Activated T-cell treated with anti-CD3 and anti-CD28 coated beads, Interleukin-2, amount 50 U/mL, for 72 hours (primary cell): ENCODE measurements at places on chromosomes 1 and 21. TPM values are rescaled to one million over a fixed set of nuclear protein-coding genes. Genes with fewer than 3 reads are reported as not detected.

- no peak for DNase-seq
Measured at GRCh38 chr1:227356620-227357146, 38.4 kb upstream of the CDC42BPA start.

DNA sequence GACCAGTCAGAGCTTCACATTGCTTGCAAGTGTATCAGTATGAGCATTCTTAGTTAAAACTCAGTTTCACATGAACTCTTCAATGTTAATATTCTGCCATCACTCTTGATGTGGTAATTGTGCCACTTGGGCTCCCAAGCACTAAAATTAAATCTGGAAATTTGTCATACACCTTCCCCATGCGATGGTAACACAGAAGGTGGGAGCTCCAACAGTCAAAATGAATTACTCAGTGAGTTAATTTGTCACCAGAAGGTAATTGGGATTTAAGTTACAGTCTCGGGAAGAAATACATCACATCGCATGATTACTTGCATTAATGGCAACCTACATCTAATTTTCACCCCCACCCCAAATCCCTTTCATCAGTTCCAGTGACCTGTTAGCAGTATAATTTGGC lies 376.5 kb upstream of the DAB1 start:
- no peak for DNase-seq

DNA sequence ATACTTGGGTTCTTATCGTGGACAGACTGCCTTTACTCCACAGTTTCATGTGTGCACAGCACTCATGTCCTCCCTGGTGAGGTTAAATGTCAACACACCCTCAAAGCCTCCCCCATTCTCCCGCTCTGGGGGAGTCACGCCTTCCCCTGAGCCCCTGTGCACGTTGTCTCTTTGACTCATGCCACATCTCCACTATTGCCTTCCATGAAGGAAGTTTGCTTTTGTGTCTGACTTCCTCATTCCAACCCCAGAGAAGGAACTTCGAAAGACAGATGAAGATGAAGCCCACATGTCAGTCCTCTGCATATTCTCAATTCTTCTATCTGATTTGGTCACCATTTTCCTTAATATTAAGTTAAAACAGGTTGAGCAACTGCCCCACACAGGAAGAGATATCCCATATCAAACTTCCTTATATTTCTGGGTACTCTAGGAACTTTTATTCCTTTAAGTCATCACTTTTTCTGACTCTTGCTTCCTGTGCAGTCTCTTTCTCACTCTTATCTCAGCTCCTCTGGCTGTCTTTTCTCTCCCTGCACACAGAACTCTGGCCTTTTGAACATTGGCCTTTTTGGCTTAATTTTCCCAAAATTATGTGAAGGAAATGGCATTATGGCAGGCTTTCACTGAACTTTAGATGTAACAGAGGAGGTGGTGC lies 41.5 kb downstream of the C4BPA start:
- DNase-seq = no peak

- DNase-seq = no peak
Measured at GRCh38 chr1:78797108-78797781, 147.6 kb downstream of the IFI44 start.

DNA sequence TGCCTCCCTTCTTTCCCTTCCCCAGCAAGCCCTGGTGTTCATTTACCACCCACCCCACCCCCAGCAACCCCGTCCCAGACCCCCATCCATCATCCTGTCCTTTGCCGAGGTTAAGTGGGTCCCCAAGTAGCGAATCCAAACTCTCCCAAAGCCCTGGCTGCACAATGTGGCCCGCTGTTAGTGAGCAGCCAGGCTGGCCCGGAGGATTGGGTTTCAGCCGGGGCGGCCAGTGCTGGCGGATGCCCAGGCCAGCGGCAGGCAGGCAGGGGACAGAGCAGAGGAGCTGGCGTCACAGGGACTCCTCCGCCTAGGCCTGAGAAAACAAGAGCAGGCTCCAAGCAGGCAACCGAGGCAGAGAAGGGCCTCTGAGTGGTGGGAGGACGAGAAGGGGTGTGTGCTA lies 61.4 kb downstream of the EPHB2 start:
- DNase-seq = no peak

GRCh38 chr1:37890378-37891014 lies 31.1 kb upstream of the MTF1 start:
- DNase-seq = no peak

GRCh38 chr1:5329068-5329739 lies 663.0 kb downstream of the NPHP4 start:
- no peak for DNase-seq

C4BPA gene
- not detected for total RNA-seq

DNA sequence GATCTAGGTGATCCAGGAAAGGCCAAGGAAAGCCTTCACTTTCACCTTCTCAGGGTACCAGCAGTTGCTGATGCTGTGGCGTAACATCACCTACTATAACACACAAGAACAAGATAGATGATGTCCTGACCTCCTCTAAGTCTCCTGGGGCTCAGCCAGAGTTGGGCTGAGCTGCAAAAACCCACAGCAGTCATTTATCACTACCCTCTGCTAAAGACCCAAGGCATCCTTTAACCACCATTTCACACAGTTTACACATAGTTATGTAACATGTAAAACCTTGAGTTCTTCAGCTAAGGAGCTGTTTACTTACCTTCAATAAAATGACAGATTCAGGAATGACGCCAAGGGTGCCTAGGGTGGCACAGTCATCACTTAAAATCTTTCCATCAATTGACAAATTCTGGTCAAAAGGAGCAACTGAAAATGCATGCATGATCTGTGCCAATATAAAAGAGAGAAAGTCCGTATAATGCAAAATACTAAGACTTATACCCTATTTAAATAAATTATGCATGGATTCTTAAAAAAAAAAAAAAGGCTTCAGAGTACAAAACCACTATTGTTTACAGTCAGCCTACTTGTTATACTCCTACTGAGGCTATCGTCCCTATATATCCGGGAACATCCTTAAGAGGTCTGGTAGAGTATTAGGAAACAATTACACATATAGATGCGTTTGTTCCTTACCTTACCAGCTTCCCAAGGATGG lies 20.7 kb upstream of the RAP1GAP start:
- no peak for DNase-seq

DNA sequence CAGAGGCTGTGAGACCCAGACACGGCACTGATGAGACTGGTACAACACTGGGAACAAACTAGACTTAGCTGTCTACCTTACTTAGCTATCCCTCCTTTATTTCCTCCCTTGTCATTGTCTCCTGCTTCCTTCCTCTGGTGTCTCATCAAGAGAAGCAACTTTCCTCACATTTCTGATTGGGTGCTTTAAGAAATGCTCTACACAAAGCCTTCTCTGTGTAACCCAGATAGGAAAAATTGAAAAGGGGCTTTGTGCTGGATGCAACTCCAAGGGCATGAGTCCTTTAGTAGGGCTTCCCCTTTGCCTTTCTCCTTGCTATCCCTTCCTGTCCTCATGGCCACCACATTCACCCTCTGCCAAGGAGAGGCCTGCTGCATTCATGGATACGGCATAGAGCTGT lies 274.5 kb downstream of the VAV3 start:
- no peak for DNase-seq

- no peak for DNase-seq
Measured at GRCh38 chr1:1603671-1604373, 3.9 kb upstream of the FNDC10 start.

DNA sequence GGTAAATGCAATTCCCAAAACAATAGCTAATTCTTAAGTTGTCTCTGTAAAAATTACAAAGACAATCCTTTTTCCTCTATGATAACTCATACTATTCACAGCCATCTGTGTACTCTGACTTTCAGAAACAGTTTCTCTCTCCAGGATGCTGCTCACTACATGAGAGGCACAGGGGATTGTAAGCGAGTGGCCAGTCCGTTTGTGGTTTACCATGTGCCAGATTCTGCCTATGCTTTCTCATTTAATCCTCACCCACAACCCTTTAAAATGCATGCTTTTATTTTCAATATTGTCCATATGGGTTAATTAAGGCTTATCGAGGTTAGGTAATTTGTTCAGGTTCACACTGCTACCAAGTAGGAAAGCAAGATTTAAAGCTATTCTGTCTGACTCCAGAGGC lies 23.0 kb downstream of the RGS1 start:
- no peak for DNase-seq

DNA sequence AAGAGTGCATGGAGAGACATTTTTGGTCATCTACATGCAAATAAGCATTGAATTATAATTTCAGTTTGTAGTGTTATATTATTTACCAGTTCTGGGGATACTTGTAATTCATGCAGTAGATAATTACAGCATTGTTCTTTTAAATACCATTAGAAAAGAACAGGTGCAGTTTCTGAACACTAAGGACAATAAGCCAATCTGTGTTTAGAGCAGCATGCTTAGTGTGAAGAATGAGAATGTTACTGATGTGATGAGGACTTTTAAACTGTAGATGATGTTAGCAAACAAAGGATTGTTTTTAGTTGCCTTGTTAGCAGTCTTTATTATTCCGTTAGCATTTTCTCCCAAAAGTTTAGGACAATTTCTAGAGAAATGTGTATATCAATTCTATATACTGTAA lies 348.3 kb downstream of the BRINP3 start:
- DNase-seq = no peak

DNA sequence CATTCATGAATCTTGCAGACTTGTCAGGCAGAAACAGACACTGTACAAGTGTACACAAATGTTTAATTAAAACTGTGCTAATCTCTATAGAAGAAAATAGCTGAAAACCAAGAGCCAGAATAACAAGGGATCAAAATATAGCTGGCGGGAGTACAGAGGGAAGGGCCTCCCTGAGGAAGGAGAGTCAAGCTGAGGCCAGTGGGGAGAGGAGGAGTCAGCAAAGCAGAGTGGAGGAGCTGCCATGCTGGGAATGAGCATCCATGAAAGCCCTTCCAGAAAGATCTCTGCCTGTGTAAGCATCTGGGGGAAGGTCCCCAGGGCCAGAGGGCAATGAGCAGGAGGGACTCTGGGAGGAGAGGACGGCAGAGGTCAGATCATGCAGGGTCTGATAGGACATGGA lies 15.1 kb downstream of the SLAMF8 start:
- DNase-seq = no peak

DNA sequence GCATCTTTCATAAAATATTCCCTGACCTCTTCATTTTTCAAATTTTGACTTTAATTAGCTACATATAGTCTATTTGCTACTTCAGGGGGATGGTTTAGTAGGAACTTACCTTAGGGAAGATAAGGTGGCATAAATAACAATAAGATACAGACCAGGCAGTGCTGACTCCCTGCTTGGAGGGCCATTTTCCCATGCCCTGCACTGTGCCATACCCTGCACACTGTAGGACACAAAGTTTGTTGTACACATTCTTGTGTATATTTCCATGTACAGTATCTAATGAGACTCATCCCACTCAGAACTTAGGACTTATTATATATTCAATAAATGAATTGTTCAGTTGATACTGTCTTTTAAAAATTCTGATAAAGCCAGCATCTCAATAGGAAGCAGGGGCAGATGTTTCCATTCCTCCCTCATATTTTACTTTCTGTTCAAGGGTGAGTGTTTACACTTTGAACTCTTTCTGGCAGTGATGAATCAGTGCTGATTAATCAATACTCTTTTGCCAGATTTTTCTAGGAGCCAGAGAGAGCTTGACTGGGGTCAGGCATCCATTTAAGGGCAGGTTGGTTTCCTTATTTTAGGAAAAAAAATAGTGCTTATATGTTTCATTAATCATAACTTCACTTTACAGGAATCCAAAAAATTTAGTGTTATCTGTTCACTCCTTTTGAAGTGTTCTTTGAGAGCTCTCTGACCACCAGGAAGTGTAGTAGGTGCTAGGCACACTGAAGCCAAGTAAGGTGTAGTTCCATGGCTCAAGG lies 30.6 kb downstream of the MPZL1 start:
- no peak for DNase-seq

- no peak for DNase-seq
Measured at GRCh38 chr1:67427947-67428346, 2.3 kb downstream of the SERBP1 start.

TAS1R1 gene
- not detected for total RNA-seq

DNA sequence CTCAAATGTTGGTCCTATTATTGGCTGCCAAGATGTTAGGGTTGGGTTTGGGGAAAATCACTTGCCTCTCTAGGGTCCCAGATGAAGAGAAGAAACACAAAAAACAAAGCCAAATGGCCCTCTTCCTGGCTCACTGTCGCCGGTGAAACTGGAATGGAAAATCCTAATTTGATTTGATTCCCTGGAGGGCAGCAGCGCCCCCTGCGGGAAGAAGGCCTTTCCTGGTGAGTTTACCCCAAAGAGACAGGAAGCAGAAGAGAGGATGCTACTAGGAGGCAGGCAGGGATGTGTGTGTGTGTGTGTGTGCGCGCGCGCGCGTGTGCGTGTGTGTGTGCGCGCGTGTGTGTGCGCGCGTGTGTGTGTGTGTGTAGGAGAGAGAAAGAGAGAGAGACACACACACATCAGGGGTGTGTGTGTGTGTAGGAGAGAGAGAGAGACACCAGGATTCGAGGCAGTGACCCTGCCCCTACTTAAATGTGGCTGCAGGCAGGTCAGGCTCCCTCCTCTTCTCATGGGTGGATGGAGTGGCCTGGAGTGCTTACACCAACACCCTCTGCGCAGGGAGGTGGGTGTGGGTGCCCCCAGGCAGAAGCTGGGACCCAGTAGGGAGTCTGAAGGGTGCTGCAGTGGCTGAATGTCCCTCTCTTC lies 3.1 kb upstream of the SELENON start:
- peak; percentile 84 for DNase-seq

- DNase-seq = no peak
Measured at GRCh38 chr1:166418344-166418933, 251.6 kb upstream of the FAM78B start.

PRR9 gene
- not detected for total RNA-seq

DNA sequence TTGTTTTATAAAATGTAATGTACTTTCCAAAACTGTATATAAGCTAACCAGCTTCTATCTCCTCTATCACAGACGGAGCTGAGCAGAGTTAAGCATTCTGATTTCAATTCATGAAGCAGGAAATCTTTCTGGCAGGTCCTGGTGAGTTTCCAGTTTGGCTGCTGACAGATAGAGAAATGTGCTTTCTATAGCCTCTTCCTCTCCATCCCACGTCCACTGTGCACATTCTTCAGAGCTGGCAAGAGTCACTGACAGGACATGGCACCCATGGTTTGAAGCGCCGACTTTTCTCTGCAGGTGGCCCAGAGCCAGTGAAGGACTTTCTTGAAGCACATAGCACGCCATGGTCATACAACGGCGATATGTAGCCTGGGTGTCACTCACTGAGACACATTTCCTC lies 52.3 kb upstream of the POU2F1 start:
- no peak for DNase-seq

DNA sequence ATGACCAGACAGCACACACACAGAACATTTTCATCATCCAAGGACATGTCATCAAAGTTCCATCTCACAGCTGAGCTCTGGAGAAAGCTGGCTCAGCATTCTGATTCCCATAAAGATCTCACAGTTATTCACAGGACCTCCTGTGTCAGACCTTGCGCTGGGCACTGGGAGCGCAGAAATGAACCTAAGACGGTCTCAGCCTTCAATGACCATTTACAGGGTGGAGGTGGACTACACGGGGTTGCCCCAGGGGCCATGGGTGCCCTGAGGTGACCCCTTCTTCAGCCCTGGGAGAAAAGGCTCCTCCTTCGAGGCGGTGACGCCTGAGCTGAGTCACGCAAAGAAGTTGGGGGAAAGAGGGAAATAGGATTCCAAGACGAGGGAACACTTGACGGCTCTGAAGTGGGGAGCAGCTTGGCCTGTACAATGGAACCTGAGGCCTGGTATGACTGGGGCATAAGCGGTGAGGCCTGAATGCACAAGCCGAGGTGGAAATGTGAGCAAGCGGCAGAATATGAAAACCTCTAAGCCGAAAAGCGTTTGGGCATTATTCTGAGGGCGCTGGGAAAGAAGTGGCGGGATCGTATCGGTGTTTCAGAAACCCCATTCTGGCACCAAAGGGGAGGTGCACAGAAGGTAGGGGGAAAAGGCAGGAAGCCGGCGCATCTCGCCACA lies 797 bp downstream of the CC2D1B start:
- DNase-seq = peak; percentile 29
